ENCODE measurements at places on chromosomes 3 and 15.

DNA sequence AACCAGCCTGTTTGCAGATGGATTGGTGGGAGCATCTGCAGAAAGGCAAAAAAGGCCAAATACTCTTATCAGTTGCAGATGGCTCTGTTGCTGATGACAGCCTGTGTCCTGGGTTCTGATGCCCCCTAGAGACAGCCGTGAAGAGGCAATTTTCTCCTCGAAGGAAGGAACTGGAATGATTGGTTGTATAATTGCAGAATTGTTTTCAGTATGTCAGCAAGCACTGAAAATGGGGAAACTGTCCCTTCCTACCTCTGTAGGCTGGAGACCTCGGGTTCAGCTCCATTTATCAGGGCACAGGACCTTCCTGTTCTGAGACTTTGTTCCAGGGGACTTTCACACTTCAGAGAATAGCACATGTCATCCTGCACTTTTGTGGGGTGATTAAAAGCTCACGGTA lies 103.0 kb downstream of the PGPEP1L start:
- DNase-seq, result no peak

DNA sequence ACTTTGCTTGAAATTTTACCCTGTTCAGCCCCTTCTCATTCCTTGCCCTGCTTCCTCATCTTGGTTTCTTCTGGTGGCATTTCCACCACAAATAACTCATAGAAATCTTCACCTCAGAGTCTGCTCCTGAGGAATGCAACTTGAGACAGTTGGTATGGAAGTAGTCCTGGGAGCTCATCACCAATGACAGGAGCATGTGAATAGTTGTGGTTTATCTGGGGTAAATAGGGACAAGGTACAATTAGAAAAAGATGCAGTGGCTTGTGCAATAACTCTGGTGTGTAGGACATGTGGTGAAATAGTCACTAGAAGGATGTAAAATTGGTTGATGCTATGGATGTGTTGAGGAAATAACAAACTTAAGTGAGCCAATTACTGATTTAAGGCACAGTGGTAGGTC lies 72.7 kb upstream of the CHRNA7 start:
- no peak for DNase-seq

DNA sequence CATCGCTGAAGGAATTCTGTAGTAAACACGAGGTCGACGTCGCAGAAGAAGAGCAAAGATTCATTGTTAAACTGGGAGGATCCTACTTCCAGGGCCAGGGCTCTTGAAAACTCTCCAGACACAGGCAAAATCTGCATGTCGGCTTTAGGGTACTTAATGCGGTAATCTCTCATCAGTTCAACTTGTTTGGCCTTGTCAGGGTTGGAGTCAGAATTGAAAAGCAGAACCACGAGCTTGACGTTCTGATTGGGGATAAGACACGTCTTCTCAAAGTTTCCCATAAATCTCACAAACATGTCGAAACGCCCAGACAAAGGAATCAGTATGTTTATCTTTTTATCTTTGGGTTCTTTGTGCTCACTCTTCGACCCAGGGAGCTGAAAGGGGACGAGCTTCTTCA lies 74.0 kb downstream of the CHSY1 start:
- DNase-seq, result no peak

- peak; percentile 98 for DNase-seq
Measured at GRCh38 chr3:15601399-15602145, at the start of the genes BTD and HACL1. TSS of gene BTD (plus strand) at chr3:15601745. CDS start at chr3:15635440, 33,695 bp downstream. TSS of gene HACL1 (minus strand) at chr3:15601569. CDS start at chr3:15601463, 106 bp downstream.

DNA sequence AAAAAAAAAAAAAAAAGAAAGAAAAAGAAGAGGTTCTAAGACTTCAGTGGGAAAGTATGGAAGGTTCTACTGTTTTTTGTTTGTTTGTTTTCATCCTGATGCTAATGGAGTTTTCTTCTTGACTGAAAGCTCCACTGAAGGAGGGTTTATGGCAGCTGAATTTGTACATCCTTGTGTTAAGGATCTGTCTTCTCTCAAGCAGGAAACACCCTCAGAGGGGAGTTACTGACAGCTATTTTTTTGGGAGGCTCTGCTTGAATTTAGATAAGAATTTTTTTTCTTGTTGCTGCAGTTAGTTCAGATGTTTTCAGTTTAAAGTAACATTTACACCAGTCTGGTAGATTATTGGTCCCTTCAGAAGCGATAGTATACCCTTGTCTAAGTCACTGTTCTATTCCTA lies 325.3 kb downstream of the ROBO2 start:
- DNase-seq, result no peak

GRCh38 chr3:27903446-27903845 lies 181.3 kb upstream of the EOMES start:
- DNase-seq, result no peak

GRCh38 chr15:45456212-45457106 lies 66.1 kb downstream of the SLC30A4 start:
- DNase-seq, result peak; percentile 65

DNA sequence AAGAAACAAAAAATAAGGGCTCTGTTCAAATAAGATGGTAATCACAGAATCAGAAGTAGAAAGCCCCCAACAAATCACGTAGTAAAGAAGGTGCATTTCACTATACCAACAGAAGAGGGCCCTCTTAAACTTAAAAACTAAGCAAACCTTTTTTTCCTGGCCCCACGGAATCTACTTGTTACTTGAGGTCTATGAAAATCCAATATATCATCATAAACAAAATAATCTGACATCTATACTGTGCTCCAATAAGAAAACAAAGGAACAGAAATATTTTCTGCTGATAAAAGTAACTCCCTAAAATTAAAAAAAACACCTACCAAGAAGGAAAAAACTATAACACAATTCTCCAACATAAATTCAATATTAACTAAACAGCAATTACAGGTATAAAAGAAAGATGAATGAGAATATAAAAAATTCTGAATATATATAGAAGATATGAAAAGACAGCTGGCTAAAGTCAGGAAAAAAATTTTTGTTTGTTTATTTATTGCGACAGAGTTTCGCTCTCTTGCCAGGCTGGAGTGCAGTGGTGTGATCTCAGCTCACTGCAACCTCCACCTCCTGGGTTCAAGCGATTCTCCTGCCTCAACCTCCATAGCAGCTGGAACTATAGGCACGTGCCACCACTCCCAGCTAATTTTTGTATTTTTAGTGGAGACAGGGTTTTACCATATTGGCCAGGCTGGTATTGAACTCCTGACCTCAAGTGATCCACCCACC lies 81.8 kb downstream of the CLASP2 start:
- DNase-seq, result no peak

- DNase-seq, result no peak
Measured at GRCh38 chr3:114732353-114732752, 414.7 kb downstream of the ZBTB20 start.

- peak; percentile 70 for DNase-seq
Measured at GRCh38 chr3:72738752-72739530, 109.3 kb downstream of the SHQ1 start.

DNA sequence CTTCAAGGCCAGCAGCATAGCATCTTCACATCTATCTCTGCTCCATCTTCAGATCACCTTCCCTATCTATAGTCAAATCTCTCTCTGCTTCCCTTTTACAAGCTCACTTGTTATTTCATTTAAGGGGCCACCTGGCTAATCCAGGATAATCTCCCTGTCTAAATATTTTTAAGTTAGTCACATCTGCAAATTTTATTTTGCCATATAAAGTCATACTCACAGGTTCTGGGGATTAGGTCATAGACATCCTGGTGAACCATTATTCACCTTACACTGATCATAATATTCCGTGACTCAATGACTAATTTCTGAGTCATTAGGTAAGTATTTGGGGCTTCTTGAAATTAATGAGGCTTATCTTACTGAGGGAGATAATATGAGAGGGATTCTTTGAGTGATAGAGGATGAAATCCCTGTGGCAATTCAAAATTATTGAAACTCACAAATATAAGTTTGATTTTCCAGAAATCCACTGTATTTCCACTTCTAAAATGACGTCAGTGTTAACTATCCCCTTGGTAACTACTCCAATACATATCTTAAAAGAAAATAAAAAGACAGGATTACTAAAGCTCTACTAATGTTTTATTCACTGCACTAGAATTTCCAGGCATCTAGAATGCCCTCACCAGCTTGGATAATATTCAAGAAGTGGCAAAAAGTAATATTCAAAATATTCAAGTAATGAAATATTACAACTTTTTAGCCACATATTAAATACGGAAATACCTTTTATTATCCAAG lies 93.7 kb upstream of the RBMS3 start:
- DNase-seq, result no peak

DNA sequence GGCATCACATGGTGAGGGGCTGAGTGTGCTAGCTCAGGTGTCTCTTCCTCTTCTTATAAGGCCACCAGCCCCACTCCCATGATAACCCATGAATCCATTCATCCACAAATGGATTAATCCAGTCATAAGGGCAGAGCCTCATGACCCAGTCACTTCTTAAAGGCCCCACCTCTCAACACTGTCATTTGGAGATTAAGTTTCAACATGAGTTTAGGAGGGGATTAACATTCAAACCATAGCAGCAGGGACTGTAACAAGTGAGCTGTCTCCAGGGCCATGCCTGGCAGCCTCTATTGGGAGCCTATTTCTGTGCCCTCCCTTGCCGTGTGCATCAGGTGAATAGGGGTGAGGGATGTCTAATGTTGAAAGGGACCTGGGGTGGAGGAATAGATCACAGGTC lies 77.5 kb downstream of the CHRD start:
- no peak for DNase-seq

GRCh38 chr3:139131951-139132350 lies 87.3 kb upstream of the PRR23C start:
- DNase-seq, result no peak

DNA sequence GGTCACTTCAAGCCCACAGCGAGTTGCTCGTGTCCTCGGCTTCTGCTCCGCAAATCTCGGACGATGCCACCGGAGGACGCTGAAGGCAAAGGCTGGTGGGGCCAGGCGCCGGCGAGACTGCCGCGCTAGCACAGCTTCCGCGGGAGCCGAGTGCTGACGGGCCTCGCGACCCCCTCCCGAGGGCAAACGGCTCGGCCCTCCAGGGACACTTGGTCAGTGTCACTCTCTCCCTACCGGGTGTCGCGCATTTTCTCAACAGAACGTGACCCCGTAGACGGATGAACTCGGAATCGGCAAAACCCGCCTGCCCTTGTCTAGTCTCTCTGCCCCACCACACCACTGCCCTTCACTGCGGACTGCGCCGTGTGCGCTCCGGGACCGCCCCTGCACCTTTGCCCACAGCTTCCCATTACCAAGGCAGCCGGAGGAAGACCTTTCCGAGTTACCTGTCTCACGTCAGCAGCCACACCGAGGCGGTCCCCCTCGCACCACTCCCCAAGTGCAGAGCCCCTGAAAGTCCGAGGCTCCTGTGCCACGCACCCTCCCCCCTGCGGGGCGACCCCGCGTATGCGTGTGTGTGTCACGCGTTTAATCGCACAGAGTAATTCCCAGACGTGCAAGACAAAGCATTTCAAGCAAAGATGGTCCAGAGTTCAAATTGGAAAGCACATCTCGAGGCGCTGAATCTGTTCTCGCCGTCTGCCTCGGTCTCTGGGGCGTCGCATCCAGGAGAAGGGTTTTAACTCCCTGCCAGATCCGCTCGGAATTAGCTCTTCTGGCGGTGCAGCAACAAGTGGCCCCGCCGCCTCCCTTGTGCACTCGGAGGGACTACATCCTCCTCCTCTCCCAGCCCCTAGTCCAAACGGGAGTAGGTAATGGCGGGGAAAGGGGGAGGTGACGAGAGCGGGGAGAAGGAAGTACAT lies 245.0 kb upstream of the TOPAZ1 start:
- no peak for DNase-seq

GRCh38 chr3:159322322-159322939 lies 520.6 kb downstream of the MFSD1 start:
- DNase-seq, result peak; percentile 33

DNA sequence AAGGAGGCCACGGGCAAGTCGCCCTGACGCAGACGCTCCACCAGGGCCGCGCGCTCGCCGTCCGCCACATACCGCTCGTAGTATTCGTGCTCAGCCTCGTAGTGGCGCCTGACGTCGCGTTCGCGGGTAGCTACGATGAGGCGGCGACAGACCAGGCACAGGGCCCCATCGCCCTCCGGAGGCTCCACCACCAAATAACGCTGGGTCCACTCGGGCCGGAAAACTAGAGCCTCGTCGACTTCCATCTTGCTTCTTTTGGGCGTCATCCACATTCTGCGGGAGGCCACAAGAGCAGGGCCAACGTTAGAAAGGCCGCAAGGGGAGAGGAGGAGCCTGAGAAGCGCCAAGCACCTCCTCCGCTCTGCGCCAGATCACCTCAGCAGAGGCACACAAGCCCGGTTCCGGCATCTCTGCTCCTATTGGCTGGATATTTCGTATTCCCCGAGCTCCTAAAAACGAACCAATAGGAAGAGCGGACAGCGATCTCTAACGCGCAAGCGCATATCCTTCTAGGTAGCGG lies at the start of gene EPM2AIP1:
EPM2AIP1 (minus strand) TSS at position 326 of the 520 bp plus-strand sequence; CDS start at position 272, 54 bp downstream.
- DNase-seq, result no peak

DNA sequence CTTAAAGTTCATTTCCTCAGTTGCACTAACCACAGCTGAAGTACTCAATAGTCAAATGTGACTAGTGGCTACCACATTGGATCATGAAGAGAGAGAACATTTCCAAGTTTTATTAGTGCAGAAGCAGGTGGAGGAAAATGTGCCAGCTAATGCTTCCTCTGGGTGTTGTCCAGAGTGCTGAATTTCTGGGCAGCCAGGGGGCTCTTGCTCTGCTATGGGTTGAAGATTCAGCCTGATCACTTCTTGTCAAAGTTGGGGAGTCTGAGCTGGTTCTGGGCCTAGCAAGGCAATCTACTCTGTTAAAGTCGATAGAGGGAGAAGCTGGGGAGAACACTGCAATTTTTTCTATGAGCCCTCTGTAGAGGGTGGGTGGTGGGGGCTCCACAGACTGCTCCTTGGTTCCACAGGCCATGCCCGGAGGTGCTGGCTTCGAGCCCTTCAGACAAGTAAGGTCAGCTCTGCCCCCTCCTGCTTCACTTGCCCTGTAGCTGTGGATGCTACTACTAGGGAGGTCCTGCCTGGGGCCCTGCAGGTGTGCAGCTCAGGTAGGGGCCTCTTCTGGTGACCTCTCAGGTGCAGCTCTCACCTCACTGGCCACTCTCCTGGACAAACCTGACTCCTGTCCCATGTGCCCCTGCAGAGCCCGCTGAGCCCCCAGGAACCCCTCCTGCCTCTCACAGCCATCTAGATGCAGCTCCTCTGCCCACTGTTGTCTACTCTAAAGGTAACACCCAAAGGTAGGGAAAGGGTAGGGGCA lies 8.2 kb downstream of the ALG3 start:
- no peak for DNase-seq

DNA sequence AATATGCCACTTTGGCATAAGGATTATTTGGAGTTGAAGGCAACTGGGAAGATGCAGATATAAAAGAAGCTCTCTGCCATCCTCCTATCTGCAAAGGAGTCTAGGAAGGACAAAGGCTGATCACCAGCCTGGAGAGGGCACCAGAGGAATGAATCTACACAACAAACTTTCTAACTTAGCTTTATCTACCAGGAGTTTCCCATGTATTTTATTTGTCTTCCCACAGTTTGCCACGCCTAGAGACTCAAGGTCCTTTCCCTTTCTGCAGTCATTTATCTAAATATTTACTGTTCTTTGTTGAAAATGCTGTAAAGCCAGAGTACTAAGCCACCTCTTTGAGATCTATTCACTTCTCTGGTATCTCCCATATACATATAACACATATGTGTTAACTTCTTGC lies 32.2 kb downstream of the GPR176 start:
- DNase-seq, result no peak

DNA sequence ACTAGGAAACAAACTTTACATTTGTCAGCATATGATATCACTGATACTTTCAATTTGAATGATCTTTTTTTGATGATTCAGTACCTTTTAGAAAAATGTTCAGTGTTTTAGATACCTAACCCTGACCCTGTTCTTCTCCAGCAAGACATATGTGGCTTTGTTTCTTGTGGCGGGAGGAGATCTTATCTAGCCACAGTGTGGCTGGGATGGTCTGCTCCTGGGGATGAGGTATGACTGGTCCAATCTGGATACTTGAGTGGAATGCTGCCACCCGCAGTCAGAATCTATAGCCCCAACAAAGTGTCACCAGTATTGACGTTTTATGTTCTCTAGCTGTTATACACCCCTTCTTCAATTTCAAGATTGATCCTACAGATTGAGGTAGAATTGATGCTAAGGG lies 439.0 kb upstream of the GOLIM4 start:
- no peak for DNase-seq

All from stimulated activated CD4-positive, alpha-beta T cell treated with anti-CD3 and anti-CD28 coated beads, Interleukin-2, amount 100 ng/mL, for 24 hours (primary cell).